ENCODE measurements at places on chromosomes 4 and X.

DNA sequence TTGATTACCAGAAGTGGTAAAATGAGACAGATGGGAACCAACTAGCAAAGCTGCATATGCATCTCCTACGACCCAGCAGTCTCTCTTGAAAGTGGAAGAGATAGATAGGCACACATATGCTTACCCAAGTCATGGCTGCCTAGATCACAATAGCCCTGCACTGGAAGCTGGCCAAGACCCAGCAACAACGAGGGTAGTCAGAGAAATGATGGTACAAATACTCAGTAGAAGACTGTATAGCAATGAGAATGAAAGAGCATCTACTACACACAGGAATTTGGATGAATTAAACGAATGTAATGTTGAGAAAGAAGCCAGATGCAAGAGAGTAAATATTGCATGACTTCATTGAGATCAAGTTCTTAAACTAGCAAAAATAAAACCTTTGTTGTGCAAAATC lies 100.3 kb upstream of the FAT1 start:
- DNase-seq: no peak

DNA sequence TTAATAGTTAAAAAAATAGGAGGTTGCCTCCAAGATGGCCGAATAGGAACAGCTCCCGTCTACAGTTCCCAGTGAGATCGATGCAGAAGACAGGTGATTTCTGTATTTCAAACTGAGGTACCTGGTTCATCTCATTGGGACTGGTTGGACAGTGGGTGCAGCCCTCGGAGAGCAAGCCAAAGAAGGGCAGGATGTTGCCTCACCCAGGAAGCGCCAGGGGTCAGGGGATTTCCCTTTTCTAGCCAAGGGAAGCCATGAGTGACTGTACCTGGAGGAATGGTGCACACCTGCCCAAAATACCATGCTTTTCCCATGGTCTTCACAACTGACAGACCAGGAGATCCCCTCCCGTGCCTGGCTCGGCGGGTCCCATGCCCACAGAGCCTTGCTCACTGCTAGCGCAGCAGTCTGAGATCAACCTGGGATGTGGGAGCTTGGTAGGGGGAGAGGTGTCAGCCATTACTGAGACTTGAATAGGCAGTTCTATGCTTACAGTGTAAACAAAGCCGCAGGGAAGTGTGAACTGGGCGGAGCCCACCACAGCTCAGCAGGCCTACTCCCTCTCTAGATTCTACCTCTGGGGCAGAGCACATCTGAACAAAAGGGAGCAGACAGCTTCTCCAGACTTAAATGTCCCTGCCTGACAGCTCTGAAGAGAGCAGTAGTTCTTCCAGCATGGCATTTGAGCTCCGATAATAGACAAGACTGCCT lies 47.5 kb downstream of the PPA2 start:
- no peak for DNase-seq

- no peak for DNase-seq
Measured at GRCh38 chr4:41989994-41990364, 351 bp upstream of the SLC30A9 start.

DNA sequence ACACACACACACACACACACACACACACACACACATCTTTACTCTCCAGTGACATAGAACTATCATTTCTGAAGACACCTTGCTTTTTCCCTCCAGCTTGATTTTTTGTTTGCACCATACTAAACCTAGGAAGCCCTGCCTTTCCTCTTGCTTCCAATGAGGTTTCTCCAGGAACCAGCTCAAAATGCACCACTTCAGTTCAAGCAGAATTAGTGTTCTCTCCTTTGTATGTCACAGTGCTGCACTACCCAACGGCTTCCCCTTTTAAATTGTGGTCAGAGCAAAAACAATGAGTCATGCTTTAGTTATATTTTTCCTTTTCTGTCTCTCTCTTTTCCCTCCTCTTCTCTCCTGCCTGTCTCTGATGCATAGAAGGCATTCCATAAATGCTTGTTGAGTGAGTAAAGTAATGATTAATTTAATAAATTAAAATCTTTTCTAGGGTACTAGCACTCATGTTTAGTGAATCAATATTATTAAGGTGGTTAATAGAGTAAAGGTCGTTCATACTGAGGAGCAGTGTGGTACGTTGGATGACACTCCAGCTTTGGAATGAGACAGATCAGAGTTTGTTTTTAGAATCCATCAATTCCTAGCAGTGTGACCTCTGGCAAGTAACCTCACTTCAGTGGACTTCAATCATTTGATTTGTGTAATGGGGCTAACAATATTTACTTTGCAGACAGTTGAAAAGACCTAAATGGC lies 5.9 kb downstream of the RTL3 start:
- no peak for DNase-seq
